ENCODE measurements at places on chromosomes 7 and 10.

DNA sequence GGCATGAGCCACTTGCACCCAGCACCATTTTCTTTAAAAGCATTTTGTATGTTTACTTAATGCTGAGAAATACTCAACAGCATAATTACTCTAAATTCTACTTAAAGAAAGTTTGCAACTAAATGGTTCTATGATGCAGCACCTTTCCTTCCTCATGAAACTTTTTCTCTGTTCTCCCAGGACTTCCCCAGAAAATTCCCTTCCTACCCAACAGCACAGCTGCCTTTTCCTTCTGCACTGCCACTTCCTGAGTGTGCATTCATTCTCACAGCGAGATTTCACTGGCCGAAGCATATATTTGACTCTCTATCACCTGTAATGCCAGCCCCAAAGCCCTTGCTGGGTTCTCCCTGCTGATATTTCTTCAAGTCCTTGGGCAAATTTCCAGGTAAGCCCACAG, 41.5 kb upstream of the DGKI start:
- DNase-seq = no peak

DNA sequence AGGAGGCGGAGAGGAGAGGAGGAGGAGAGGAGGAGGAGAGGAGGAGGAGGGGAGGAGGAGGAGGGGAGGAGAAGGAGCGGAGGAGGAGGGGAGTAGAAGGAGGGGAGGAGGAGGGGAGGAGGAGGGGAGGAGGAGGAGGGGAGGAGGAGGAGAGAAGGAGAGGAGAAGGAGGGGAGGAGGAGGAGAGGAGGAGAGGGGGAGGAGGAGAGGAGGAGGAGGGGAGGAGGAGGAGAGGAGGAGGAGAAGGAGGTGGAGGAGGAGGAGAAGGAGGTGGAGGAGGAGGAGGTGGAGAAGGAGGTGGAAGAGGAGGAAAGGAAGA, 15.5 kb upstream of the CRCP start:
- DNase-seq = no peak

DNA sequence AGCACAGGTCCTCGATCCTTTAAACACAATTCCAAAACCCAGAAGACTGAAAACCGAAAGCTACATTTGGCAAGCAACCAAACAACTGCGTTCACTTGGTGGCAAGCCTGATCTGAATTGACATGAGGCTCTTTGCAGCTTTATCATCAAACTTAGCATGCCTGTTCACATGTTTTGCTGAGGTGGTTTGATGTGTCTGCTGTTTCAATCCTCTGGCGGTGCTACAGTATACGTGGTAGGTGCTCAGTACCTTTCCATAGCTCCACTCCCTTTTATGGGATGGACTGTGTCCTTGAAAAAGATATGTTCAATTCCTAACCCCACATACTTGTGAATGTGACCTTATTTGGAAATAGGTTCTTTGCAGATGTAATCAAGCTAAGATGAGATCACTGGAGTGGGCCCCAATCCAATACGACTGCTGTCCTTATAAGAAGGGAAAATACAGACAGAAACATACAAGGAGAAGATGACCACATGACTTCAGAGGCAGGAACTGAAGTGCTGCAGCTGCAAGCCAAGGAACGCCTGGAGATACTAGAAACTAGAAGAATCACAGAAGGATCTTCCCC, 33.4 kb downstream of the CCDC6 start:
- DNase-seq = no peak

GRCh38 chr7:2512179-2512661, 7.4 kb upstream of the LFNG start:
- DNase-seq = no peak

GRCh38 chr10:5297466-5297865, 67.3 kb upstream of the UCN3 start:
- DNase-seq = no peak

- no peak for DNase-seq
These were observed 121.9 kb downstream of the INPP5A start for GRCh38 chr10:132659206-132660091.

DNA sequence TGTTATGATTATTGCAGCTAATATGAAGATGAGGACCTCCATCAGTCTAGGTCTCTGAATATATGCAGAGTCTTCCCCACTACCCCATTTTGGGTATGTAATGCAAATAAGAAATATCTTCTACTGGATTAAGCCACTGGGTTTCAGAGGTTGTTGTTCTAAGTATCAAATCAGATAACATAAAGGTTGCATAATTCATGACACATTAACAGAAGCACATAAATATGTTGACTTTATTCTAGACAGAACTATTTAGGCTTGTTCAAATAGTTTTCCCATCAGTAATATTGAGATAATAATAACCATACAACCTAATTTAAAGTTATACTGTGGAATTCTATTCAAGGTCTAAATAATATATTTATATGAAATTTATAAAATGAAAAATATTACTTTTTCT, 157.1 kb downstream of the ETV1 start:
- DNase-seq = no peak

GRCh38 chr7:154680894-154681659, 321.8 kb downstream of the PAXIP1 start:
- DNase-seq = no peak

DNA sequence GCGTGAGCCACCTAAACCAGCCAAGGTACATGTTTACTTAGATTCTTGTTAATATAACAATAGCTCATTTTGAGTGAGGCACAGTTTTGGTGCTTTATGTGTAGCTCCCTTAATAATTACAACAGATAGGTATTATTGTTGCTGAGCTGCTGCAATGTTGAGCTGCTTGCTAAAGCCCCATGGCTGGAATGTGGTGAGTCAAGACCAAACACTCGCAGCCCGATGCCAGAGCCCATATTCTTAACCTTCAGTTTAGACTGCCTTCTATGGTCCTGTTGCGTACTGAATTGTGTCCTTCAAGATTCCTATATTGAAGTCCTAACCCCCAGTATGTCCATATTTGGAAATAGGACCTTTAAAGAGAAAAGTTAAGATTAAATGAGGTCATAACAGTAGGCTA, 407.1 kb downstream of the NEBL start:
- DNase-seq = no peak

- peak; percentile 80 for DNase-seq
These were observed 105.6 kb upstream of the COL1A2 start for GRCh38 chr7:94289071-94289470.

GRCh38 chr10:100528921-100529474, 673 bp downstream of the NDUFB8 start:
- no peak for DNase-seq

GRCh38 chr10:84478151-84478550, 149.8 kb downstream of the CCSER2 start:
- no peak for DNase-seq

GRCh38 chr7:17159500-17160037, 138.9 kb upstream of the AHR start:
- no peak for DNase-seq

DNA sequence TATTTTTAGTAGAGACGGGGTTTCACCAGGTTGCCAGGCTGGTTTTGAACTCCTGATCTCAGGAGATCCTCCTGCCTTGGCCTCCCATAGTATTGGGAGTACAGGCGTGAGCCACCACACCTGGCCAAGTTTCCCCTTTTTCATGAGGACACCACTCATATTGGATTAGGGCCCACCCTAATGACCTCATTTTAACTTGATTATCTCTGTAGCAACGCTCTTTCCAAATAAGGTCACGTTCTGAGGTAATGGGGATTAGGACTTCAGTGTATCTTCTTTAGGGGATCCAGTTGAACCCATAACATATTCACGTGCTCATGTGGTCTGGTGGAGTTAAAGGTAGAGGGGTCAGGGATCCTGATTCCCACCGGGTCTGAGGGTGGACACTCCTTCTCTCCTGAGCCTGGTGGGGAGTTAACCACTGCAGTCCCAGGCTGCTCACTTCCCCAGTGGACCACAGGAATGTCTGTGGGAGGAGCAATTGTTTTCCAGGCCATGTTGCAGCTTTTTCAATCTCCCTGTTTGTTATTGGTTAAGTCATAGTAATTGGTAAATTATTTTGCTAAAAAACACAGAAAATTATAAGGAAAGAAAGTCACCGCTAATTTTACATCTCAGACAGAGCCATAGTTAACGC, 130.5 kb downstream of the GRK5 start:
- DNase-seq = no peak

DNA sequence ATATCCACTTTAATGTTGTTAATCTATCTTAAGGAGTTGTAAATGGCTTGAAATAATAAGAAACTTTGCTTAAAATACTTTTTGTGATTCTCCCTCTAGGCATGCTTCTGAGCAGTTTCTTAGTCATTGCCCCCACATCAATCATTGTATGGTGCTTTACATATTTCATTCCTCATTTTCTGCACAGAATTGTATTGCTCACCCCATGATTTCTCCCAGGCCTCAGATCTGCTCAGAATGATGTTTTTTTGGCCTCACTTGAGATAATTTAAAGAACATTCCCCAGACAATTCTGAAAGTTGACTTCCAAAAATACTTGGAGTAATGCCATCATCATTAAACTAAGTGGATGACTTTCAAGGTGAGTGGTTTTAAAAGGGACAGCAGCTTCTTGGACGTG, 82.1 kb upstream of the PRPS1L1 start:
- DNase-seq = no peak

GRCh38 chr10:52774600-52775106, 2.1 kb upstream of the MBL2 start:
- DNase-seq = no peak

- no peak for DNase-seq
These were observed 594.2 kb downstream of the SORCS1 start for GRCh38 chr10:106570268-106570667.

DNA sequence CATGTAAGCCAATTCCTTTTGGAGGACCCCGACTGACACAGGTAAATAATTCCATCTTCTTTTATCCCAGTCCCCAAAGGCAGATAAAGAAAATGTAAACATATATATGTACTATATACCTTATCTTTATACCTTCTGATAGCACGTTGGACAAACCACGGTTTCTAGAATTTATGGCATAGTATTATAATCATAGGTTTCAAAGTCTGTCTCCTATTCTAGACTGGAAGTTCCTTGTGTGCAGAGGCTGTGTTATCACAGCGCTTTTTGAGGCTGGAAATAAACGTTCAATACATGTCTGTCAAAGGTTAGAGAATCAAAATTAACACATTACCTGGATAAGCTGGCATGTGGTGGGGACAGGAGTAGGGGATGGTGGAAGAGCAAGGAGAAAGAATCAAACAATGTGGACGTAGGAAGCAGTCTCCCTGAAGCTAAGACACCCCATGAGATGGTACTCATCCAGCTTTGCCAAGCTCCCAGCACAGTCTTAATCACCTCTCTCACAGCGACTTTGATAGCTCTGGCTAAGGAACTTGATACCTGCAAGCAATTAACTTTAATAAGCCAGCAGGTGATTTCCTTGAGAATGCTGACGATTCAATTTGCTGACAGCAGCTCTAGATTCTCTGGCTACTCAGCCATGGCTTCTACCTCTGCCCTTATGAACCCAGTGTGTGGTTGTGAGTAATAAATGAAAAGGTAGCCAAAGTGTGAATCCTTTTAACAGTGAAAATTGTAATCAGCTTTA, 208.4 kb upstream of the LRRTM3 start:
- DNase-seq = no peak

GRCh38 chr10:129774082-129774735, 189.9 kb downstream of the EBF3 start:
- no peak for DNase-seq

DNA sequence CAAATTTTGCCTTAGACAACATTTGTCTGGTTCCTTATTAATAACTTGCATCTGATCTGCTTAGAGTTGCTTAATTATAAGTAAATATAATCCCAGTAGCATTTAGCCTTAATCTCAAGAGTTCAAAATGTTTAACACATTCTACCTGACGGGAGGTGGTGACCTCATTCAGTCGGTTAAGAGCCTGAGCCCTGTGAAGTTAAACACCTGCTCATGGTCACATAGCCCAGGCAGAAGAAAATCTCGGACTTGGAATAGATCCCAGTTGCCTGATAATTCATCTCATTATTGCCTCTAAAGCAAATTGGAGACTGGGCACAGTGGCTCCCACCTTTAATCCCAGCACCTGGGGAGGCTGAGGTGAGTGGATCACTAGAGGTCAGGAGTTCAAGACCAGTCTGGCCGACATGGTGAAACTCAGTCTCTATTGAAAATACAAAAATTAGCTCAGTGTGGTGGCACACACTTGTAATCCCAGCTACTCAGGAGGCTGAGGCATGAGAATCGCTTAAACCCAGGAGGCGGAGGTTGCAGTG, 18.6 kb upstream of the ASCC1 start:
- DNase-seq = no peak

DNA sequence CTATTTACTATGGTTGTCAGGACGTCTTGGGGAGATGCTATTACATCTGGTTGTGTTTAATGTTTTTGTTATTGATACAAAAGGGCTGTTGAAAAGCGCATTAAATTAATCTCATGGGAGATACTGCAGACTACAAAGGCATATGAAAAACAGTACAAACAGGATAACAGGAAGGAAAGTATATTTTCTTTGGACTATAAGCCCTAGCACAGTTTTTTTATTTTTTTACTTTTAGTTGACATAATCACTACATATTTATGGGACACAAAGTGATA, 341.3 kb downstream of the ARL4A start:
- no peak for DNase-seq

- no peak for DNase-seq
These were observed 238.4 kb downstream of the DIP2C start for GRCh38 chr10:451021-451471.

DNA sequence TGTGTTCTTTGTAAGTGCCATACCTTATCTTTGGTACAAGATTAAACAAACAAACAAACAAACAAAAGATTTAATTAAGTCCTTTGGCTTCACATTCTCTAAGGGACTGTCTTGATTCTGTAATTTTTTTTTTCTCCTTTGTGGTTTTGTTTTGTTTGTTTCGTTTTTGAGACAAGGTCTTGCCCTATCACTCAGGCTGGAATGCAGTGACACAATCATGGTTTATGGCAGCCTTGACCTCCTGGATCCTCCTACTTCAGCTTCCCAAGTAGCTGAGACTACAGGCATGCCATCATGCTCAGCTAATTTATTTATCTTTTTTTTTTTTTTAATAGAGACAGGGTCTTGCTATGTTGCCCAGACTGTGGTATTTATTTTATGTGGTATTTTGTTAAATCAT, 165.8 kb downstream of the LRRC4 start:
- DNase-seq = no peak

DNA sequence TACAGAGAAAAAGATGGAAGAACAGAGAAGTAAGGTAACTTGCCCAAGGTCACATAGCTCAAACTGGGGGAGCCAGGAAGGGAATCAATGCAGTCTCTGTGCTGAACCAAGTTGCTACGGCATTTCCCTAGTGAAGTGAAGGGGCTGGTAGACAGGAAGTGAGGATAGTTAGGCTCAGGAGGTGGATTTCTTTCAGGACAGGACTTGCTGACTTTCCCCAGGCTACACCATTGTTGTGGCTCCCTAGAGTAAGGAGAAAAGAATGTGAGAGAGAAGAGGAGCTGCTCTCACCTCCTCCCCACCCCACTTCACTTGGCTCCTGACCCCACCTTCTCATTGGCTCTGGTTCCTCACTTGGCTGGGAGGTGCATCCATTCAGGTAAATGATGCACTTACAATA, 316.9 kb downstream of the INHBA start:
- DNase-seq = no peak

GRCh38 chr10:72095195-72095594, 6.8 kb upstream of the SPOCK2 start:
- no peak for DNase-seq

Data from NCI-H446 (cell line).